ENCODE measurements at places on chromosomes 5 and 9. TPM values are rescaled to one million over a fixed set of nuclear protein-coding genes. Genes with fewer than 3 reads are reported as not detected.

- DNase-seq: no peak
Measured at GRCh38 chr5:16975950-16976624, 40.0 kb upstream of the MYO10 start.

DNA sequence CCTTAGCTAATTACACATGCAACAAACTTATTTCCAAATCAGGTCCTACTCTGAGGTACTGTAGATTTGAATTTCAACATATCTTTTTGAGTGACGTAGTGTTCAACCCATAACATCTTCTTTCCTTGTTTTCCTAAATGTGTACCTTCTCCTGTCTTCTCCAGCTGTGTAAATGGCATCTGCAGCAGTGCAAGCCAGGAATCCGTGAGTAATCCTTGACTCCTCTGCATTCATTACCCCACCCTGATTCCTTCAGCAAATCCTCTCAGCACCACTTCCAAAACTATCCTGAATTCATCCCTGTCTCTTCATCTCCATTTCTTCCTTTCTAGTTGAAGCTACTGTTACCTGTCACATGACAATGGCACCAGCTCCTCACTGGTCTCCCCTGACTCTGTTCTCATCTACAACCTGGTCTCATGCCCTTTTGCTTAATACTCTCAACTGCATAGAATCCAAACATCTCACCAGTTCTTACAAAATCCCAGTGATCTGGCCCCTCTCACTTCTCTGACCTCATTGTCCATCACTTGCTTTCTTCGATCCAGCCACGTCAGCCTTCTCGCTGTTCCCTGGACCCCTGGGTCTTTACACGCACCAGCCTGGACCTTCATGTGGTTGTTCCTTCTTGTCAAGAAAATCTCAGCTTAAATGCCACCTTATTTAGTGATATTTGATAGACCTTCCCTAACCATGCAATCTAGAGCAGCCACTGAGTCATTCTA is 14.6 kb upstream of the TRAF1 start:
- DNase-seq: peak; percentile 60

- DNase-seq: peak; percentile 22
Measured at GRCh38 chr9:91813176-91813795, 136.7 kb downstream of the ROR2 start.

DNA sequence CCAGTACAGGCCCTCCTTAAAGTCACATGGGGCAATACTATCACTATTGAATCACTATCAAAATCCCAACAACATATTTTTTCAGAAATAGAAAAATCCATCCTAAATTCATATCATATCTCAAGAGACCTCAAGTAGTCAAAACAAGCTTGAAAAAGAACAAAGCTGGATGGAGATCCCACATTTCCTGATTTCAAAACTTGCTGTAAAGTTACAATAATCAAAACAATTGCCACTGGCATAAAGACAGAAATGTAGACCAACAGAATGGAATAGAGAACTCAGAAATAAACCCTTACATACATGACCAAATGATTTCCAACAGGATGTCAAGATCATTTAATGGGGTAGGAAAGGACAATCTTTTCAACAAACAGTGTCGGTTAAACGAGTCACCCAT is 41.3 kb upstream of the CDKN2AIPNL start:
- DNase-seq: no peak

Gene MED10
- 15.6 TPM for total RNA-seq

All from IMR-90 (cell line).